ENCODE measurements at places on chromosomes 16 and 17.

DNA sequence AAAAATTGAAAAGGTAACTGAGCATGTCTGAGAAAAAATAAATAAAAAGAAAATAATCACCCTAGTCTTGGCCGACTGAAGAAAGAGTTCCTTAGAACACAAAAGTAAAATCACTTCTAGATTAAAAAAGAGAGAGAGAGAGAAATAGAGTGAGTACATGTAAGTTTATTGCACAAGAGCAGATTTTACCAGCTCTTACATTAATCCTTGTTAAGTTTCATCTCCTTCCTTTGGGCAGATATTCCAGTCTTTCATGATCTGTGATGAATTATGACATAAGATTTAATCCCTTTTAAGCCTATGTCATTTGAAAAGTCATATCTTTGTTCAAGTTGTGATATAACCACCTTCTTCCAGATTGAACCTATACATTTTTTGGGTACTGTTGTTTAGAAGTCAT lies 54.8 kb downstream of the NFAT5 start:
- no peak for DNase-seq

DNA sequence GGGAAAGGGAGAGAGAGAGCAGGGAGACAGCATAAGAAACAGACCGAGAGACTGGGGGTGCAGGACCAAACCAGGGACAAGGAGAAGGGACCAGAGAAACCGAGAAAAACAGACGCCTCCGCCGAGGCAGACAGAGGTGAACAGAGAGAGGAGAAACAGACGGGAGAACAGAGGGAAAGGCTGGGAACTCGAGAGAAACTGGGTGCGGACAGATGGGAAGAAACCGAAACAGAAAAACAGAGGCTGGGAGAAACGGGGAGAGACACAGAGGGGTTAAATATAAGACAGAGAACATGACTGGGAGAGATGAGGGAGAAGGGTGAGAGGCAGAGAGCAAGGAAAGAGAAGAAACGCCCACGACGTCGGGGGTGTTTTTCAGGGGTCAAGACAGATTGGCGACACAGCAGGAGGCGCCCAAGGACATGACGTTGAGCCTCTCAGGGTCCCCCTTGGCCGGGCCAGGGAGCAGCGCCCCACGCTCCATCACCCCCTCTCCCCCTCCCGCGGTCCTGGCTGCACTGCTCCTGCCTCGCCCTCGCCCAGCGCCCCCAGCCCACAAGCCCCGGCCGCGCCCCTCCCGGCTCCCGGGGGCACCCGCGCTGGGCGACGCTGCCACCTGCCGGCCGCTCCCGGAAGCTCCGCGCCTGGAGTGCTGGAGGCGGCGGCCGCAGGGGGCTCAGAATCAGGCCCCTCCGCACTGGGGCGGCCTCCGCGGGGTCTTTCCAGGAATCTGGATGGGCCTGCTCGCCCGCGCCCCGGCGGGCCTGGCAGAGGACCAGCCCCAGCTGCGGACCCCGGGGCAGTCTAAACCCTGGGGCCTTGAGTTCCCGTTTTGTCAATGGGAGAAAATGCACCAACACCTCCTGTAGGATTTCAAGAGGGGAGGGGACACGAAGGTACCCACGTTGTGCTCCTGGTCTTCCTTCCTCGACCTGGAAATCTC lies 1.3 kb upstream of the TMEM92 start:
- DNase-seq = no peak

DNA sequence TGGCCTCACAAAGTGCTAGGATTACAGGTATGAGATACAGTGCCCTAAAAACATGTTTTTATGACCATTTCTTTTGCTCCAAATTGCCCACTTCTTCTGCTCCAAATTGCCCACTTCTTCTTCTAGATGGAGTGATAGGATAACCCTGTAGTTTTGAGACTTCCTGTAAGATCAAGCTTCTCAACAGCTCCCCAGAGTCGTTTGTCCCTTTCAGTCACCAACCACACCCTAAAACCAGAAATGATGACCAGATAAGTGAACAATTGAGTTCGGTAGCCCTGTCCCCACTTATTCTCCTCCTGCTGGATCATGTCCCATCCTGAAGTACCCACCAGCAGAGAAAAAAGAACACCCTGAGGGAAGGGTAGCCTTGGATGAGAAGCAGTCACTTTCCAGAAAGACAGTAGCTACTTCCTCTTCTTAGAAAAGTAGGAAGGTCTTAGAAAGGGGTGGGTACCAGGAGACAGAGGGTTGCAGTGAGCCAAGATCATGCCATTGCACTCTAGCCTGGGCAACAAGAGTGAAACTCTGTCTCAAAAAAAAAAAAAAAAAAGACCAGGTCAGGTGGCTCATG lies 2.5 kb downstream of the ODAD4 start:
- DNase-seq = no peak

DNA sequence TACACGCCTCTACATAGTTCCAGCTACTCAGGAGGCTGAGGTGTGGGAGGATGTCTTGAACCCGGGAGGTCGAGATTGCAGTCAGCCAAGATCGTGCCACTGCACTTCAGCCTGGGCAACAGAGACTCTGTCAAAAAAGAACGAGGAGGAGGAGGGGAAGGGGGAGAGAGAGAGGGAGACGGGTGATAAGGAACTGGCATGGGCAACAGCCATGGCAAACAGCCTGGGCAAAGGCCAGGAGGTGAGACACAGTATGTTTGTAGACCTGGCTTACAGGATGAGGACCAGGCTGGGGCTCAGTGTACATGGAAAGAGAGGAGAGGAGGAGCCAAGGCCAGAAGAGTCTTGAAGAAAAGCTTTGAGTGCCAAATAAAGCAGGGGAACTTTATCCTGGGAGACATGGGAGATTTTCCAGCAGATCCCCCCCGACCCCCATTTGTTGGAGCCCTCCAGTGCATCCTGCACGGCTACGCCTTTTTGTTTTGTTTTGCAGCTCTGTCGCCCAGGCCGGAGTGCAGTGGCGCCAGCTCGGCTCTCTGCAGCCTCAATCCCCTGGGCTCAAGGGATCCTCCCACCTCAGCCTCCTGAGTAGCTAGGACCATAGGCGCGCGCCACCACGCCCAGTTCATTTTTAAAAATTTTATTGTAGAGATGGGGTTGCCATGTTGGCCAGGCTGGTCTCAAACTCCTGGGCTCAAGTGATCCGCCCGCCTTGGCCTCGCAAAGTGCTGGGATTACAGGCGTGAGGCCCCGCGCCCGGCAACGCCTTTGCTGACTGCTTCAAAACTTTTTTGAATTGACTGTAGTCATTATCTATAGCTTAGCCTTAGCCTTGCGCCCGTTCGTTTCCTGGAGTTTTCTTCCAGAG lies 1.3 kb upstream of the ALKBH5 start:
- no peak for DNase-seq

DNA sequence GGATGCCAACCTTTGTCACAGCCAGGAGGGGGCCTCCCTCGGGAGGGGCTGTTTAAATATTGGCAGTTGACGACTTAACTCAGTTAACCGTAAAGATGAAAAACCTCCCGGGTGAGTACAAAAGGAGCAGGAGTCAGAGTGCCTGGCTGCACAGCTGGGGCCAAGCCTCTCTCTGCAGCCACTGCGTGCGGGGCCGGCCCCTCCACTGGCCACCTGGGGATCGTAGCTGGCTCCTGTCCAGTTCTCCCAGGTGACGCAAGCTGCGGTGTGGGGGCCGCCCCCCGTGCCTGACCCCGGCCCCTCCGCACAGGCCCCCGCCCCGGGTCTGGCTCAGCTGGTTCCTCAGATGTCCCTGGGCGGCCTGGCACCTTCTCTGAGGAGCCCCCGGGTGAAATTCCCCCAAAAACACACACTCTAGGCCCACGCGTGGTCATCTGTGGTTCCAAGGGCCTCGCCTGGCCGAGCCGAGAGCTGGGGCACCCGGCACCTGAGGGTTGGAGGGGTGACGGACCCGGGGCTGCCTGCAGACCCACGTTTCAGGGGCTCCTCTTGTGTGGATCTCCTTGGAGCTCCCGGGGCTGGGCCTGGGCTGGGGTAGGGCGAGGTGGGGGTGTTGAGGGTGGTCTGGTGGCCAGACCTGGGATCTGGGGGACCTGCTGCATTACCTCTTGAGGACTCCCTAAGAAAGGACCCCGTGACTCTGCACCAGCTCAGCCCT lies 7.4 kb upstream of the CACNA1H start:
- DNase-seq = peak; percentile 90

DNA sequence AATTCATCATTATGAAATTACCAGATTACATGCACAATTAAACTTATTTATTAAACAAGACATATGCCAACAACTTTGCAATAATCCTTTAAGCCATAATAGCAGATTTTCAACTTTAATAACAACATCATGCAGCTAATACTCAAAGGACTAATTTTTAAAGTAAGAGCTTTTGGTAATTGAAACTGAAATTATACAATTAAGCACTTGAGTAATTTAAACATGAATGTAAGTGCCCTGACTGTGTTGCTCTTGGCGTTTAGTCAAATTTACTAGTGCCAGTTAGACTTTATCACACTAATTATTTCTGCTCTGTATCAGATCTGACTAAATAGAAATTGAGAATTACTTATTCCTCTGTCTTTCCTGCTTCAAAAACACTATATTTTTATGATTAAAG lies 46.8 kb upstream of the PSMD7 start:
- DNase-seq = peak; percentile 40

DNA sequence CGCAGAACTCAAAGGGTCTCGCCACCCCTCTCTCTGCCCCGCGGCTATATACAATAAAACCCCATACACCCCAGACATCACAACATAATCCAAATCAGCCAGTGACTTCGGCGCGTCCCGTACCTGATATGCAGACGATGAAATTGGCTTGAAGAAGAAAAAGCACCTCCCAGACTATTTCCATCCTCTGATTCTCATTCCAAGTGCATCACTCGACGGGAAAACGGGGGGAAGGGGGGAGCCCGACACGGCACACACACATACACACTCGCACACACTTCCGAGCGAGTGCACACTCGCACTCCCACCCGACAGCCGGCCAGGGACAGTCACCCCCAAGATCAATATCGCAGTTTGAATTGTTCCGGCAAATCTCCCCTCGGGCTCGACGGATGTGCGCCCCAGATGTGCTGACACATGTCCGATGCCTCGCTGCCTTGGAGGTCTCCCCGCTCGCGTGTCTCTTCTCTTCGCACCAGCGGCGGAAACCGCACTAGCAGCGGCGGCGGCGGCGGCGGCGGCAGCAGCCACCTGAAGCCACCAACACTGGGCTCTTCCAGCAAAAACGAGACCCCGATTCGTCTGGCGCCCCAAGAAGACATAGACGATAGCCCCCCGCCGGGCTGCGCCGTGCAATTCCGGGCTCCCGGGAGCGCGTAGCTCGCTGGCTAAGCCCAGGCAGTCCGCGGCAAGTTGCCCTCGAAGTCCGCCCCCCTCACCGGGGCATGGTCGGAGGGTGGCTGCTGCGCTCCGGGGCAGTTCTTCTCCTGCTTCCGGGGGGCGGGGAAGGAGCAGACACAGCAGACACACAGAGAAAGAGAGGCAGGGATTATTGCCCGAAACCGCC lies 688 bp downstream of the CA10 start:
- DNase-seq = no peak

GRCh38 chr16:8966817-8967131 lies 3.1 kb upstream of the USP7 start:
- no peak for DNase-seq

GRCh38 chr16:1003391-1004347 lies 22.1 kb downstream of the SOX8 start:
- no peak for DNase-seq

GRCh38 chr16:12600116-12600515 lies 203.6 kb downstream of the CPPED1 start:
- DNase-seq = no peak

- no peak for DNase-seq
Measured at GRCh38 chr16:73610605-73611156, 562.8 kb upstream of the ZFHX3 start.

GRCh38 chr17:42660692-42661345 lies 1.7 kb downstream of the TUBG2 start:
- no peak for DNase-seq

DNA sequence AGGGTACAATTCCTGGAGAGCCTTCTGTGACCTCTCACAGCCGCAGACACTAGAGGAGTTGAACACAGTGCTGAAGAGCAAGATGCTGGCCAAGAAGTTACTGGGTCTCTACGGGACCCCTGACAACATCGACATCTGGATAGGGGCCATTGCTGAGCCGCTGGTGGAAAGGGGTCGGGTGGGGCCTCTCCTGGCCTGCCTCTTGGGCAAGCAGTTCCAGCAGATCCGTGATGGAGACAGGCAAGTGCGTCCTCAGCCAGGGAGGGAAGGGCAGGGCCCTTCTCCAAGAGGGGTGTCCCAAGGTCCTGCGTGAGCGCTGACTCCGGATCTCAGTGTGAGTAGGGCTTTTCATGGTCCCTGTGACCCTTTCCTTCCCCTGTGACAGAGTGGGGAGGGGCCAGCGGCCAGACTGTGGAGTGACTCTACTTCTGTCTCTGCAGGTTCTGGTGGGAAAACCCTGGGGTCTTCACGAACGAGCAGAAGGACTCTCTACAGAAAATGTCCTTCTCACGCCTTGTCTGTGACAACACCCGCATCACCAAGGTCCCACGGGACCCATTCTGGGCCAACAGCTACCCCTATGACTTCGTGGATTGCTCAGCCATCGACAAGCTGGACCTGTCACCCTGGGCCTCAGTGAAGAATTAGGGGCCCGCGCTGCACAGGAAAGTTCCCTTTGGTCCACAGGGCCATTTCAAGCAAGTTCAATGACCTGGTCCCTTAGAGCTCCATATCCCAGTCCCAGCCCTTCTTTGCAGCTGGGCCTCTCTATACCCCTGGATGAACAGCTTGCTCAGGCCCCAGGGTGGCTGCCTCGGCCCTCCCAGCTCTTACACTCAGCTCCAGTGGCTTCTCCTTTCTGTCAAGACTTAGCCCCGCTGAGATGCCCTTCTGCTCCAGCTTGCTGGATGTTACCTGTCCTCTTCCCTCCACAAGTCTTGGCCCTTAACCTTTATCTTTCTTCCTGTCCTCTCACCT lies 13.1 kb downstream of the MPO start:
- no peak for DNase-seq

DNA sequence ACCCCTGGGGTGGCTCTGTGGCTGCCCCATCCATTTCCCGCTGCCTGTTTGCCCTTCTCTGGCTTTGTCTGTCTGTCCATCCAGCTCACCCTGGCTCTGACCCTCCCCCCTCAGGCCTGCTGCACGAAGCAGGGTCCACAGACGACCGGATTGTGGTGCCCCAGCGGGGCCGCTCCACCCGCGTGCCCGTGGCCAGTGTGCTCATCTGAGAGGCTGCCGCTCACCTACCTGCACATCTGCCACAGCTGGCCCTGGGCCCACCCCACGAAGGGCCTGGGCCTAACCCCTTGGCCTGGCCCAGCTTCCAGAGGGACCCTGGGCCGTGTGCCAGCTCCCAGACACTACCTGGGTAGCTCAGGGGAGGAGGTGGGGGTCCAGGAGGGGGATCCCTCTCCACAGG lies 761 bp upstream of the LAT start:
- DNase-seq = no peak

DNA sequence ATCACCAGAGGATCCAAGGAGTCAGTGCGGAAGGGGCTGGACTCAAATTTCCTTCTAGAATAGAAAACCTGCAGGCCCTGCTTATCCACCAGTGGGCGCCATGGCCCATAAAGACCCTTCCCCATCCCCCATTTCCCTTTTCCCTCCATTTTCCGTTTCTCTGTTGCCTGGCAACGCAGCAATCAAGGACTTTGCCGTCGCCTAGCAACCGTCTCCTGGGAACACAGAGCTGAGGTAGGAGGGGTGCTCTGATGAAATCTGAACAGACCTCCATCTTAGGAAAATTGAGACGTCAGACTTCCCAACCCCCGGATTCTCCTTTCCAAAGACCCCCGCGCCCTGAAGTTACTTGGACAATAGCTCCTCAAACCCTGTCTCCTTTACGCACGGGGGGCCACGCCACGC lies 5.7 kb downstream of the DLG4 start:
- peak; percentile 88 for DNase-seq

GRCh38 chr16:47055136-47055885 lies 81.8 kb upstream of the DNAJA2 start:
- no peak for DNase-seq

- DNase-seq = no peak
Measured at GRCh38 chr17:59830007-59830630, 62.6 kb downstream of the TUBD1 start.

Measured in NCI-H1417 treated with DMSO at 0.1 percent for 48 hours (cell line).